M059J (cell line): ENCODE measurements at places on chromosomes 6 and 20. TPM values are rescaled to one million over a fixed set of nuclear protein-coding genes. Genes with fewer than 3 reads are reported as not detected.
A peak's percentile ranks its signal among the peaks of the same experiment; 100 is the strongest.

Gene GPANK1
- total RNA-seq: 17.7 and 31.6 TPM in 2 replicates

Gene PDE10A
- total RNA-seq: 0.02 and 0.07 TPM in 2 replicates

Gene RIPPLY2
- total RNA-seq: not detected in 2 replicates

- no peak for DNase-seq
These were observed 6.9 kb upstream of the IYD start for GRCh38 chr6:150361876-150362275.

DNA sequence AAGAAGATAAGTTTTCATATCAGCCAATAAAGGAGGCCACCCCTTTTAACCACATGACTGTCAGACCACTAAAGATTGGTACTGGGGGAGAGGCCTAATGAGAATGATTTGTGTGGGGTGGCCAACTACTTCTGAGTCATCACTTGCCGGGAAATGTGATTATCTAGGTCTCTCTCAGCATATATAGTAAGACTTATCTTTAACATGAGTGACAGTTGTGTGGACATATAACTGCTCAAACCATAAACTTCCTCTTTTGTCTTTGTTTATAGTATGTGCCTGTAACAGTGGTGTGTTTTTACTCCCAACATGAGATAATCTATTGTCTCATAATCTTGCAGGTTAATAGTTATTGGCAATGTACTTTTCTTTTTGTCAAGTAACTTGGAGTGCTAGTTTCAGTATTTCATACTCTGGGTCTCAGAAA, 312.4 kb downstream of the CDKAL1 start:
- peak; percentile 48 for DNase-seq

GRCh38 chr6:17519120-17519519, 81.0 kb upstream of the FAM8A1 start:
- DNase-seq: no peak

DNA sequence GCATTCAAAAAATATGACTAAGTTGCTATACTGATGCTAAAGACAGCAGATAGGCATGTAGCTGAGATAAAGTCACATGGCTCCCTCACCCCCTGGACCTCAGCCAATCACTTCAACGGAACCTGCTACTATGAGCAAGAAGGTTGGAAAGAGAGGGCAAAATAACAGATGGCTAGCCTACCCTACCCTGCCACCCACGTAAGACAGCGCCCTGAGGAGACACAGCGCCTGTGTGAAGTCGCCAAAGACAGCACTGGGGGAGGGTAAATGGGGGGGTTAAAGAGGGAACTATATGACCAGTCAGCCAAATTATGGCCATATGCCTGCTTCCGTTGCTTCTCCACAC, 163.2 kb downstream of the RALGAPA2 start:
- no peak for DNase-seq

GRCh38 chr6:33785778-33786177, 3.2 kb downstream of the LEMD2 start:
- DNase-seq: peak; percentile 99

- no peak for DNase-seq
These were observed 13.0 kb downstream of the NCOA5 start for GRCh38 chr20:46076806-46077205.

DNA sequence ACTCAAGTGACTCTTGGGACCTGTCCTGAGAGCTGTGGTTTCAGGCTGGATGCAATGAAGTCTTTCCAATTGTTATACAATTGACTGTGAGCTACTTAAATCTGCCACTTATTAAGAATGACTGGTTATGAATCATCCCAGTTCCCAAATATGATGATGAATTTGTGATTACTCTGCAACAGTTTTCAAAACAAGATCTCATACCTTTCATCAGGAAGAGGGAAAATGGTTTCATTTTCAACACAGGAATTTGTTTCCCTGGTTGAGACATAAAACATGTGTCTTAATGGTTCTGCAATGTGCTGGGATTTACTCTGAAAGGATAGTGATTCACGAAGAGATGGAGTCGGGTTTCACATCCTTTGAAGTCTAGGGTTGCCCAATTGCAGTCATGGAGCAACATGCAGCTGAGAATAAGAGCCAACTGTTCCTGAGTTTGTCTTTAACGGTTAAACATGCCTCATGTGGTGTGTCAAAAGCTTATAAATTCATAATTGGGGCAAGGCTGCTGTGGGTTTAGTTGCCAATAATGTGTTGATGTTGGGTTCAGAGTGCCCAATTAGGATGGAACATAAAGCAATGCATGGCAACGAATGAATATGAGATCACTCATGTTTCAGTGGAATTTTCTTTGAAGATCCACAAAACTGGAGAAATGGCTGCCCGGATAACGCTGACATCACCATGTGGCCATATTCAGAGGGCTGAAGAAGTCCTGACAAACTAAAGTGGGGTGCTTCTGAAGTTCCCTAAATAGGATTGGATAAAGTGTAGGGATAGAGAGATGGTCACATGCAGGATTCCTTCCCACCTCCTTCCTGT, 41.0 kb downstream of the CYP24A1 start:
- peak; percentile 100 for DNase-seq

DNA sequence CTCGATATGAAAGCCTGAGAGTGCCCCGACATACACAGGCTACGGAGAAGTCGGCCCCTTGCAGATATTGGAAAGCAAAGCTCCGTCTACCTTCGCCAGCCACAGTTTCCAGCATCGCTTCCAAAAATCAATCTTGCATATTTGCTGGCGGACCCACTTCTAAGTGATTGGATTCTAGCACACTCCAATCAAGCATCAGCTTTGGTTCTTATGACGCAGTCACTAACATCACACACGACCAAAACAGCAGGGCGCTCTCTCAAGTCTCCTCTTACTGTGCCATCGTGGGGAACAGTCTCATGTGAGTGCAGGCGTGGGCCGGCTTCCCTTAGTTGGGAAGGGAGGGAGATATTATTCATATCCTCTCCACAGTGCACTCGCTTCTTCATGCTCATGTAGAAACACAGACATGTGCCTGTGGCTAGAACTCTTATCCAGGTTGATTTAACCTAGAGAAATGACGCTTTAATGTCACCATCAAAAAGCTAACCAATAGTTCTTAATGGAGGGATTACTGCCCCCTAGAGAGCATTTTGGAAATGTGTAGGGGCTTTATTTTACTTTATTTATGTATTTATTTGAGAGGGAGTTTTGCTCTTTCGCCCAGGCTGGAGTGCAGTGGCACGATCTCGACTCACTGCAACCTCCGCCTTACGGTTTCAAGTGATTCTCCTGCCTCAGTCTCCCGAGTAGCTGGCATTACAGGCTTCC, 229.8 kb downstream of the SOD2 start:
- DNase-seq: no peak

GRCh38 chr6:128508588-128509296, 11.7 kb downstream of the PTPRK start:
- peak; percentile 96 for DNase-seq
